ENCODE measurements at places on chromosomes 5 and 9.

GRCh38 chr9:98429613-98430012 lies 174.2 kb upstream of the TBC1D2 start:
- DNase-seq = no peak

DNA sequence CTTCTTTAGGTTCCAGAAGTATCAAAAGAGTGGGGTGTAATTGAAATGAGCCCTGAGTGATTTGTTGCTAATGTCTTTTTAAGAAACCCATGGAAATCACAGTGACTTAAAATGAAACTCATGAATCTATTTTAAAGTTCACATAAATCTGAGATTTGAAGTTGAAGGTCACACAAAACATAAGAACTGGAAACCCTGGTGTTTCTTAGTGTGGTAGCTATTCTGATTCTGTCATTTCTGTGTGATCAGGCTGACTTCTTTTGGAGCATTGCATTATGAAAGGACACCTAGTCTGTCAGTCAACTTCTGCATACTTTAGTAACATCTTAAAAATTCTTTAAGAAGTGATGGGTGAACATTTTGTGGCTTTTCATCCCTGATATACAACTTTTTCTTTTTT lies 448.8 kb downstream of the TLE4 start:
- DNase-seq = no peak

DNA sequence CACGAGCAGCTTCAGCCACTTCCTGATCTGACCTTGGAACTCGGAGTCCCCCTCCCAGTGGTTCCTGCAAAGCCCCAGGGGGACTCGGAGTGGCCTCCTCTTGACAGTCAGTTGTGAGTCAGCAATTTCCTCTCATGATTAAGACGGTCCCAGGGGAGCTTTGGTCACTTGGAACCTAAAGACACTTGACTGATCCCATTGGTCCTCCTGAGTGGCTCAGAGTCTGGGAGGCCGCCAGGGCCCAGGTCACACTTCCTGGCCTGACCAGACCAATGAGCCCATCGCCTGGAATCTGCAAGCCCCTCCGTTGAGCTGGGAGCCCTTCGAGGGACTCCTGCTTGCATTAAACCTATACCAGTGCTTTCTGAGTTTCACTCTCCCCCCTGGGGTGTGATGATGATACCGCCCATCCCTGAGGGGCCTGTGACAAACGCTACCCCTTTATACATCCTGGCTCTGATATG lies 29.1 kb downstream of the TSPAN17 start:
- DNase-seq = no peak

DNA sequence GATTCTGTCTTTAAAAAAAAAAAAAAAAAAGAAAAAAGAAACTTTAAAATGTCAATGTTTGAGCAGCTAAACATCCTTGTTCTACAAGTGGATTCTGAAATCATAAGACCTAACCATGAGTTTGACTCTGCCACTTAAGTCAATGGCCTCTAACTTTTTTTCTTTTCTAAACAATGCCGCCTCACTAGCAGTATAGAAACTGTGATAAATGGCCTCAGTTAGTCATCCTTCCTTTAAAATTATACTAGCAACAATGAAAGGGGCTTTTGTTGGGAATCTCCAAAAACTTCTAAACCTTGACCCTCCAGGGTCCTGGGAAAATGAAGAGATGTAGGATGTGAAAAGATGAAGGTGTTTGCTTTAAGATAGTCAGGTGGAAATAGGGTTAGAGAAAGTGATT lies 71.1 kb downstream of the FBXL7 start:
- DNase-seq = no peak

DNA sequence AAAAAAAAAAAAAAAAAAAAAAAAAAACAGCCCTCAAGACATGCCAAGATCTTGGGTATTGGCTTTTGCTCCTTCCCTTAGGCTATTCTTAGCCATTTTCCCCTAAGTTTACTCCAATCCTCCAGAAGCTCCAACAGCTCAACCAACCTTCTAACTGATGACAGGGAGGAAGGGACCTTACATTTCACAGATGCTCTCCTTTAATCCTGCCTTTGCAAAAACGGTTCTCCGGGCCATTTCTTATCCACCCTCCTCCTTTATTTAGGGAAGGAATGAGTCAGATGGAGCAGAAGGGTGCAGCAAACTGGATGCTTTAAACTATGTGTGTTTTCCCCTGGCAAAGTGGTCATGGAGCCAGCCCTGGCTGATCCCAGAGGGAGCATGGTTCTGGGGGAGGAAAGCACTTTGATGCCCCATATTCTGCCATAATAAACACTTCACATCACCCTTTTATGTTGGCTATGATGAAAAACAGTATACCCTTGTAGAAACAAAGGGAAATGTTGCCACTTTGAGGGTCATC lies 369.4 kb upstream of the DMAC1 start:
- DNase-seq = no peak
